ENCODE measurements at places on chromosomes 5 and 9.

DNA sequence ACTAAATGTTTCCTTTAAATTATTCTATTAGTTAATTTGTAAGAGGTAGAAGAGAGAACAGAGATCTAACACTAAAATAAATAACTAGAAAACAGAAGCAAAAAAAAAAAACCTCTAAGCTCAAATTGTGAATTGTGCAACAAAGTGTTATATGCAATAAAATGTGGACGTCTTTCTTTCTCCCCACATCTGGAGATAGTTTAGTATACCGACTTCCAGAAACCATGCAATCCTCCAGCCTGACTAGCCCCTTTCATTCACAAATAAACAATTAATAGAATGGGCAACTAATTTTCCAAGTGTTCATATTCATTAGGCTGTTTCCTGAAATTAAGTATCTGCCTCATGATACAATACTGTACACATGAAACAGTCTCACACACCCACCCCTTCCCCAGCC, 258.5 kb downstream of the BNC2 start:
- DNase-seq = no peak

GRCh38 chr9:15361737-15362136, 54.7 kb upstream of the TTC39B start:
- no peak for DNase-seq

DNA sequence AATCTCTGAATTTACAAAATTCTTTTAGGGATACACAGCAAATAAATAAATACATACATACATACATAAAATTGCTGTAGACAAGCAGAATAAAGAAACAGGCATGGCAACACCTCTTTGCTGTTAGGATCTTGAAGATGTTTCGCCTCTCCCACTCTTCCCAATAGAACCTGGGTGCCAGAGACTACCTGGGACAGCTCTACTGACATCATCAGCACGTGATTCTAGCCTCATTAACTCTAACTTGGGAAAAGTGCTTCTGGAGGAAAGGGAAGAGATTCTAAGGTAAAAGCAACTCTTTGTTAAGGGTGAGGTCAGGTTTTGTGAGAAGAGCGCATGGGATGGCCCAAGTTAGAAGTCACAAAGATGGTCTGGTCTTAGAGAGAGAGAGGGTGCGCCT, 339.1 kb downstream of the RFX3 start:
- DNase-seq = no peak

DNA sequence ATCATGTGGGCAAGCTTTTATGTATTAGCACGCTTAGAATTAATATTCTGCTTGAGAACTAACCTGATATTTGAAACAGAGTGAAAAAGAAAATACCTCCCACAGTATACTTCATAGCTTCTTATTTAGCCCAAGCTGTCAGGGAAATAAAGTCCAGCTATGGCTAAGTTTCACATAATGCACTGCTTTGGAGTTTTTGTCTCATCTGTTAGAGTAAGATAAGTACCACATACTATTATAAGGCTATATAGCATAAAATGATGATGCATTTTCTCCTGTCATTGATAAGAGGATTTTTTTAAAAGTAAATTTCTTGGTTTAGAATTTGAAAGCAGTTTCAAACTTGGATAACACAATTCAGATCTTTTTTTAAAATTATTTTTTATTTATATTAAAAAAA, 2.4 kb upstream of the ANKDD1B start:
- DNase-seq = no peak

- DNase-seq = peak; percentile 22
Observed at GRCh38 chr5:41087461-41087860, 16.3 kb upstream of the MROH2B start.

DNA sequence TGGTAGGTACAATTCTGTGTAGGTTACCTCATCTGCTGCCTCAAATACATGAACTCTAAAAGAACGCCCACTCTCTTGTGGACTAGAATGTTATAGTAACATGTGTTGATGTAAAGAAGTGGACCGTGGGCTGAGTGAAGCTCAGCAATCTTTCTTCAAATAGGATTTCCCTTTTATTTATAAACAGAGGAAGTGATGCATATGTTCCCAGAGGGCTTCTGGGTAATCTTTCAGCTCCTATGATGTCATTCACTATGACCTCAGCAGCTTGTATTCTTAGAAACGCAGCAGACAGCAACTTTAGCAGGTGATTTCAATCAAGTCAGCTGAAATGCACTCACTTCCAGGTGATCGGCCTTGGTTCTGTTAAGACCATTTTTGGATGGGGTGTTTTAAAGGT, 14.4 kb downstream of the F2RL2 start:
- DNase-seq = no peak

GRCh38 chr5:164597293-164597900, 1092.0 kb downstream of the MAT2B start:
- DNase-seq = no peak
